ENCODE measurements at places on chromosomes 11 and 22.

GRCh38 chr11:121643479-121644186, 190.9 kb upstream of the SORL1-AS1 start:
- no peak for DNase-seq

DNA sequence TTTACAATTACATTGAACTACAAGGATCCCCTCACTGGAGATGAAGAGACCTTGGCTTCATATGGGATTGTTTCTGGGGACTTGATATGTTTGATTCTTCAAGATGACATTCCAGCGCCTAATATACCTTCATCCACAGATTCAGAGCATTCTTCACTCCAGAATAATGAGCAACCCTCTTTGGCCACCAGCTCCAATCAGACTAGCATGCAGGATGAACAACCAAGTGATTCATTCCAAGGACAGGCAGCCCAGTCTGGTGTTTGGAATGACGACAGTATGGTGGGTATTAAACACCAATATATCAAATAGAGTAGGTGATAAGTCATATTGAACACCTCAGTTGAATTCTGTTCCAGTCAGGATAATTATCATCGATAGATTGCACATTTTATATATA, 4.4 kb downstream of the FBXO7 start:
- no peak for DNase-seq

GRCh38 chr11:709109-709997, 3.3 kb downstream of the EPS8L2 start:
- no peak for DNase-seq

DNA sequence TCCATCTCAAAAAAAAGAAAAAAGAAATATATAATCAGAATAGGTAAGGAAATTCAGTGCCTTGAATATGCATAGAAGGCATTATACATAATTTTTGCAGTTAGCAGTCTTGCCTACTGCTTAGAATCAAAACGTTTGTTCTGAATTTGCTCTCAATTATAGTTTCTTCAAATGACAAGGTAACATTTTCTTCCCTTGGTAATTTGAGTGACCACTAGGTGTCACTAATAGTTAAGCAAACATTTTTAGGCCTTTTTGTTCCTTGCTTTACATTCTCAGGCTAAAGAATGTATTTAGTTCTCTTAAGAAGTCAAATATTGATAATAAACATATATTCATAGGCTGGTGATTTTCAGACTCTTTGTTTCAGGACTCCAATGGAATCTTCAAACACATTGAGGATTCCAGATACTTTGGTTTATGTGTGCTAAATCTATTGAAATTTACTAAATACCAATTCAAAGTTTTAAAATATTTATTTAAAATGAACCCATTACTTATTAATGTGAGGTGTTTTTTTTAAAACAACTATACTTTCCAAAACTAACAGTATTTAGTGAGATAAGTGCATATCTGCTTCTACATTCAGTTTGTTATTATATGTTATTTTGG, 55.0 kb upstream of the DEPDC7 start:
- DNase-seq = no peak

GRCh38 chr22:34430386-34430785, 510.1 kb upstream of the LARGE1 start:
- DNase-seq = no peak

GRCh38 chr22:36056980-36057379, 28.4 kb upstream of the RBFOX2 start:
- no peak for DNase-seq

DNA sequence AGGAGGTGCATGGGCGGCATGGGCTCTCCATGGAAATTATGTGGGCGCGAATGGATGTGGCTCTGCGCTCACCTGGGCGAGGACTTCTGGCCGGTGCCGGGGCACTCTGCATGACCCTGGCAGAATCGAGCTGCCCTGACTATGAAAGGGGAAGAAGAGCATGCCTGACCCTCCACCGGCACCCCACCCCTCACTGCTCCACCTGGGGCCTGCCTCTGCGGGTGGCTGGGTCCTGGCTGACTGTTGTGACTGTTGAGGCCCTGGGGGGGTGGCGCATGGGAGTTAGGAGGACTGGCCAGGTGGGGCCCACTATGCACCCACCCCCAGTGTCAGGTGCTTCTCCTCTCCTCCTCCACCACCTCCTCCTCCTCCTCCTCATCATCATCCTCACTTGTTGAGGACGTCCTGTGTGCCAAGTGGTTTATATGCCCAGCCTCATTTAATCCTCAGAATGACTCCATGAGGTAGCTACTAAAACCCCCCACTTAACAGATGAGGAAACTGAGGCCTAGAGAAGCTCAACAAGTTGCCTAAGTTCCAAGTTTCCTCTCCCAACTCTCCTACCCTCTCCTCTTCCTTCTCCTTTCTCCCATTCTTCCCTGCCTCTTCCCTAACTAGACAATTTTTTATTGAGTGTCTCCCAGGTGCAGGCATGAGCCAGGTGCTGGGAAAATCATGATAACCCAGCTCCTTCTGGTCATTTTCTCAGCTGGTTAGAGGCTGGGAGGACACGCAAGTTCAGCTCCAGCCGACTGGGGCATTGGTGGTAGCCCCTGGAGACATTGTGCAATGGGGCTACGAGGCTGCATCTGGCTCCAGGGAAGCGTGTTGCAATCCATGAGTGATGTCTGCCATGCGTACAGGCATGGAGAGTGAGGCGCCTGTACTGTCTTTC, 2.3 kb downstream of the MYEOV start:
- DNase-seq = no peak
